ENCODE measurements at places on chromosomes 1 and 21.
A peak's percentile ranks its signal among the peaks of the same experiment; 100 is the strongest.

GRCh38 chr1:176557543-176558258 lies 94.7 kb downstream of the PAPPA2 start:
- DNase-seq, result no peak

GRCh38 chr1:175904808-175905207 lies 161.4 kb upstream of the TNR start:
- no peak for DNase-seq

GRCh38 chr1:169309178-169310166 lies 58.1 kb downstream of the NME7 start:
- DNase-seq, result no peak

GRCh38 chr1:184296466-184297243 lies 90.2 kb upstream of the C1orf21 start:
- DNase-seq, result peak; percentile 86

GRCh38 chr1:54575161-54575560 lies 27.1 kb downstream of the ACOT11 start:
- DNase-seq, result no peak

GRCh38 chr1:1778663-1779319 lies 521 bp upstream of the NADK start:
- DNase-seq, result no peak

- no peak for DNase-seq
Observed at GRCh38 chr1:20588634-20589225, at the start of gene CDA. CDA (plus strand) TSS chr1:20589097; CDS start chr1:20589130, 33 bp downstream.

DNA sequence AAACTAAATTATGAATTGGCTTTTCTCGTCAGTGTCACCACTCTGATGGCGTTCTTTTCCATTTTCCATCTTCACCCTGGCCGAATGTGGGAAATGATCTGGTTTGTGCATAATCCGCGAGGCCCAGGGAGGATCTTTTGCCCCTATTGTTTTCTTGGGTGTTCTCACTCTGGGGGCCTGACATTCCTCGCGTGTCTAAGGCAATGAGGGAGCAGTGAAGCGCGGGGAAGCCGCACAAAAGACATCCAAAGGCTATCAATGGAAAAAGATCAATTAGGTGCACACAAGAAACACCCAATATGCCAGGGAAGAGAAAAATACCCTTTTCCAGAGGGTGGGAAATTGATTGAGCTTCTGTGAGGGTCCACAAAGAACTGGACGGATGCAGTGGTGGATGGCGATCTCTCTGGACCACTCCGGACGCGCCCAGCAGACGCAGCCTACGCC lies 941 bp upstream of the C1orf21 start:
- no peak for DNase-seq

GRCh38 chr1:54559771-54560231 lies 11.8 kb downstream of the ACOT11 start:
- DNase-seq, result no peak

GRCh38 chr21:34061983-34062382 lies 11.4 kb upstream of the MRPS6 start:
- no peak for DNase-seq

DNA sequence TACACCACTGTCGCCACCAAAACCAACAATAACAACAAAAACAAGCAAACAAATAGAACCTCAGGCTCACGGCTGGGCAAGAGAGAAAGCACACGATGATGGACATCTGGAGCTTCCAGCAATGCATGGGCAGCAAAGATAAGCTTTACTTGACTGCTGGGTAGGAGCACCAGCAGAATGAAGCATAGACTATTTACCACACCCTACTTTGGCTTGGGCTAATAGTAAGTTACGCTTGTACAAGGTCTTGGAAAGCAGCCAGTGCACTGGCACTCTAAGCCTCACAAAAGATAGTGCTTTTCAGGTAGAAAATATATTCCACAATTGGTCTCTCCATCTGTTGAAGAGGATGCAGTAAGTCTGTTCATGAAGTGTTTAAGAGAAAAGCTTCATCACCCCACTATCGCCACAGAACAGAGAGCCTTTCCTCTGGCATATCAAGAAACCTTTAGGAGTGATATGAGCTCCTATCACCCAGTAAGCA lies 13.6 kb downstream of the ADIPOR1 start:
- DNase-seq, result no peak

DNA sequence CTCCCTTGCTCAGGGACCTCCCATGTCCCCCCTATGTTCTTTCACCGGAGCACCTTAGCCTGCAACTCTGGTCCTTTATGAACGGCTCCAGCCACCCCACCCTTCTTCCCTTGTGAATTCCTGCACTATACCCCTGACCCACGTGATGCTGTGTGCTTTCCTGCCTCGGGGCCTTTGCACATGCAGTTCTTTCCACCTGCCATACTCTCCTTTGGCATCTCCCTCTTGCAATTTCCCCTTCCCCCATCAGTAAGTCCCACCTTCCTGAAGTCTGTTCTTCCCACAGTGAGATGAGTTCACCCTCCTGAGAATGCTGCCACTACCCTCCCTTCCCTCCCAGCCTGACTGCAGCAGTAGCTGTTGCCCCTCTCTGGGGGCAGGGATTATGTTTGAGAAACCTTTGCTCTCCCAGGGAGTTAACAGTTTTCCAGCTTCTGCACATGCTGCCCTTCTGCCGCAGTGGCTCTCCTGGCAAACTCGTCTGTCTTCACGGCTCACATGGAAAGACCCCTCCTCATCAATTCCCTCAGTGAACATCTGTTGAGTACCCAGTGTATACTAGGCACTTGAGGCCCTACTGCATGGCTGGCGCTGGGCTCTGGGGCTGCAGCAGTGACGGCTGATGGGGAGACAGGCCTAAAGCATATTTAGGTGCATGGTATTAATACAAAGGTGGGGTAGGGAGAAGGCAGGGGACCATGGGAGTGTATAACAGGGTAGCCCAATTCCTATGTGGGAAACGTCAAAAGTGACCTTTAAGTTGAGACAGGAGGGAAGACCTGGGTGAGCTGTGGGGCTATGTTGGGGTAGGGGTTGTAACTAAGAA lies 9.7 kb downstream of the ZNF362 start:
- DNase-seq, result no peak

- no peak for DNase-seq
Observed at GRCh38 chr1:160105155-160105554, 6.7 kb upstream of the IGSF8 start.

DNA sequence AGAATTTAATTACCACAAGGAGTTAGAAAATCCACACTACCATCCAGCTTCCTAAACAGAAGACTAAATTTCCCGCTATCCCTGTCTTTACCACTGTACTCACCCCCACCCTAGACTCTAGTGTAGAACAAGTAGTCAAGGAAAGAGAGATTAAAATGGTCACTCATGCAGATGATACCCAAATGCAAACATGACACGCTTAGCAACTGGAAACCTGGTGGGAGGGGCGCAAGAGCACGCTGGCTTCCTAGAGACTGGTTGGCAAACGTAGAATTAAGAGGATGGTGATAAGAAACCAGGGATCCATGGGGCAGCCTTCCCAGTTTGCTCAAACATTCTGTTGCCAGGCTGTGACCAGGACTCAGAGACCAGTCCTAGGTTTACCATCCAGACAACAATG lies 9.9 kb upstream of the LDLRAD1 start:
- no peak for DNase-seq

DNA sequence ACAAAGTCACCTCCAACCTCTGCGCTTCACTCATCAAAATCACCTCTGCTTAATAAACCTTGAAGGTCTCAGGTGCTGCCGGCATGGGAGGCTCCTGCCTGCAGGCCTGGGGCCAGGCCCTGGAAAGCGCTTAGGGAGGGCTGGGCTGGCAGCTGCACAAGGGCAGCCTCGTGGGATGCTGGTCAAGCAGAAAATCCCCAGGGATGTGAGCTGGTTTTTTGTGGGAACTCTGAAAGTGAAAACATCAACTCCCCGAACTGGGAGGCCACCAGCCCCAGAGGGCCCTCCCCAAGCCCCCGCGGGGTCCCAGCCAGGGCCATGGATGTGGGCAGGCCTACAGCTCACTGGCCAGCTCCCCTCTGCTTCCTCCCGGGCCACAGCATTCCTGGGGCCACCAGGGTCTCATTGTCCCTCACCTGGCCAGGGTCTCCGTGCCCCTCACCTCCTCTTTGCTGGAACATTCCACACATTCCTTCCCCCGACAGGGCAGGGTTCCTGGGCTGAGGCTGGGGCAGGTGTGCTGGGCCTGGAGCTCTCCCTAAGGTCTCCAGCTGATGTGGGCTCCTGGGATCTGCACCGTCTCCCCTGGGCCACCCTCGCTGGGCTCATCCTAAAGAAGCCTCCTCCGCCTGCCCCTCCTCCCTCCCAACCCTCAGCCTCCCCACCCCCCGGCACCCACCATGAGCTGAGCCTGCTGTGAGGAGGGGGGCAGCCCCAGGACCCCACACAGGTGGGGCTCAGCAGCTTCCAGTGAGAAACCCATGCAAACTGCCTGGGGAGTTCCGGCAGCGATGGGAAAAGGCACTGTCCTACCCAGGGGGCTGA lies 36.0 kb upstream of the POFUT2 start:
- DNase-seq, result no peak

DNA sequence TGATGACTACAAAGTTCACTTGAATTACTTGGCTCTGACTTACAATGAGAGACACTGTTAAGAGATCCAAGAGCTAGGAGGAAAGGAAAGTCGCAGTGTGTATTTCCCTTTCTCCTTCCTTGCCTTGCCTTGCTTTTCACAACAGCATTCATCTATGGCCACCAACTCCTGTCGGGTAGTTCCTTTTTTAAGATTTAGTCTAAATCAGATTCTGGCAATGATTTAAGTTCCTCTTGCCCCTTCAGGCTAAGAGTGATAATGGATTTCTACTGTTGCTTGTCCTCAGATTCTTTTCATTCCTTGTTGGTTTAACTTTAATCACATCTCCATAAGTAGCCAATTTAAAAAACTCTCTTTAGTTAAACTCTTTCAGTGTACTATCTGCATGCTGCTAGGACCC lies 91.9 kb downstream of the GTF2B start:
- no peak for DNase-seq

DNA sequence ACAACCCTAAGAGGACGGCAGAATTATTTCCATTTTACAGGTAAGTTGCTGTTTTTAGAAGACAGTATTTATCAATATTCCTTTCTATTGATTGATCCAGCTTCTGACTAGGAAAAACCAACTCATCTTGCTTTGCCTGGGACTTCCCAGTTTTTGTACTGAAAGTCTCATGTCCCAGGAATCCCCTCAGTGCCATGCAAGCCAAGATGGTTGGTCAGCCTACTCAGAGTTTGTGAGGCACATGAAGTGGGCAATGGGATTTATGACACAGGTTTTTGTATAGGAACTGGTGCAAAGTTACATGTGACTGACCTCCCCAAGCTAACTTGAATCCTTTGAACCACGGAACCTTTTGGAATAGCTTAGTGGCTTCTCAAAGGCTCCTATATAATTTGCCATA lies 45.5 kb downstream of the GNG12 start:
- no peak for DNase-seq

DNA sequence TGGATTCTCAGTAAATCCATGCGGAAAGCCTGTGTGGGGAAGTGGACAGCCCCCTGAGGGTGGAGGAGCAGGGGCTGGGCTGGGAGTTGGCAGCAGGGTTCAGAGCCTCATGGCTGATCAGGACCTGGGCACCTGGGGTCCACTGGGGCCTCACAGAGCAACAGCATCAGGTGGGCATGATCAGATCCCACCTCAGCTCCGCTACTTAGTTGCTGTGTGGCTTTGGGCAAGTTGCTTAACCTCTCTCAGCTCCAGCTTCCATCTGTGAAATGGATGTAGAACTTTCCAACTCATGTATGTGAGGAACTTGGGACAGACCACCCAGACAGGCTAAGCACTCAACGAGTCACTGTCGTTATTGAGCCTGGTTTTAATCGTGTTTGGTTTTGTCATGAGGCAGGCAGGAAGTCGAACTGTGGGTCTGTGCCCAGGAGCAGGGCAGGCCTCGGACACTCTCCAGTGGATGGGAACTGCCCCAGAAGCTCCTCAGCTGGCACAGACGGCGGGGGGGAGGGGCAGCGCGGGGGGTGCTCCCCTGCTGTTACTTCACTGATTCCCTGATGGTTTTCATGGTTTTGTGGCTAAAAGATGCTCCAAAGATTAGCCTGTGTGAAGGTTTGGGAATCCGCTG lies 155.8 kb upstream of the TMEM51 start:
- DNase-seq, result no peak

DNA sequence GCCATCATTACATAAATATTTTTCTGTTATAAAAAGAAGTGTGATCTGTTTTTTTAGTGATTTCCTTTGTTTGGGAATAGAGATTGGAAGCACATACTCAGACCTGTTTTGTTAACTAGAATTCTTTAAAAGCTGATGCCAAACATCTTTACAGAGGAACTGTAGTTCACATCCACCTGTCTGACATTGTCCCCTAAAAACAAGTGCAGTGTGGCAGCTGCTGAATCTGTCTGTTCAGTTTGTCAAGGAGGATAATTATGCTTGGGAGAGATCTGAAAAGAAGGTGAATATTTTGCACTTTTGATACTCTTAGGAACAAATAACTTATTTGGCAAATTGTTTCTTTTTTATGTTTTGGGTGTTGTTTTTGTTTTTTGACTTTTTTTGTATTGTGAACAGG lies 13.6 kb downstream of the AGMAT start:
- no peak for DNase-seq

DNA sequence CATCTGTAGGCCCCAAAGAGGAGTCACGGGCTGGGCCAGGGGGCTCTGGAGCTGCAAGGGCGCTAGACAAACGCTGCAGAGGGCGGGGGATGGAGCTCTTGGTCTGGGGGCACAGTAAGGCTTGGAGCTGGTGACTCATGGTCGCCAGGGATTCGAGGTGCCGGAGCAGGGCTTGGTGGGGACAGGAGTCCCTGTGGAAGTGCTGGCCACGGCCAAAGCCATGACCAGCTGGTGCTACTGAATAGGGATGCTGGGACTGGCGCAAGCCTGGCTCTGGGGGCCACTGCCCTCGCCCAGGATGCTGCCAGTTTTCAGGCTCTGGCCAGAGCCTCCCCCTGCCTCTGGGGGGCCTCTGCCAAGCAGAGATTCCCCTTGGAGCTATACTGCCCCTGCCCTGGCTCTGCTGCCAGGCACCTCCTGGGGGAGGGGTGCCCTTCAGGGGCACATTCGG lies 25.2 kb downstream of the SPOCD1 start:
- no peak for DNase-seq

DNA sequence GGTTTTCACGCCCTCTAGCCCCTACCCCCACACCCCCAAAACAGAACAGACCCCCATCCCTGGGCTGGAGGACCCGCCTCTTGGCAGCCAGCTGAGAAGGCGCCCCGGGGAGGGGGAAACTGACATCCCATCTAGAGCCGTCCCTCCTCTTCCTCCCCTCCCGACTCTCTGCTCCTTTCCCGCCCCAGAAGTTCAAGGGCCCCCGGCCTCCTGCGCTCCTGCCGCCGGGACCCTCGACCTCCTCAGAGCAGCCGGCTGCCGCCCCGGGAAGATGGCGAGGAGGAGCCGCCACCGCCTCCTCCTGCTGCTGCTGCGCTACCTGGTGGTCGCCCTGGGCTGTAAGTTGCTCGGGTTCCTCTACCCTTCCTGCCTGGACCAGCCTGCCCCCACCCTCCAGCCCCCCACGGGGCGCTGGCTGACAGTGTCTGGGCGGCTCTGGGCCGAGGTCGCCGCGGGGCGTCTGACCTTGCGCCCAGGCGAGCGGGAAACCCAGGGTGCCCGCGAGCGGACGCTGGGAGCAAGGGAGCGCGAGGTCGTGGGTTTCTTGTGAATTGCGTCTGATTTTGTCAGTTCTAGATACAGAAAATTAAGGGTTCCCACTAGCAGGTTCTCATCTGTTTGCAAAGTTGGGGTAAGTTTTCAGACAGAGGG lies 618 bp downstream of the JAM2 start:
- peak; percentile 36 for DNase-seq

- peak; percentile 75 for DNase-seq
Observed at GRCh38 chr1:243917177-243917862, 67.3 kb upstream of the AKT3 start.
